ENCODE measurements at places on chromosomes 1 and 21.

DNA sequence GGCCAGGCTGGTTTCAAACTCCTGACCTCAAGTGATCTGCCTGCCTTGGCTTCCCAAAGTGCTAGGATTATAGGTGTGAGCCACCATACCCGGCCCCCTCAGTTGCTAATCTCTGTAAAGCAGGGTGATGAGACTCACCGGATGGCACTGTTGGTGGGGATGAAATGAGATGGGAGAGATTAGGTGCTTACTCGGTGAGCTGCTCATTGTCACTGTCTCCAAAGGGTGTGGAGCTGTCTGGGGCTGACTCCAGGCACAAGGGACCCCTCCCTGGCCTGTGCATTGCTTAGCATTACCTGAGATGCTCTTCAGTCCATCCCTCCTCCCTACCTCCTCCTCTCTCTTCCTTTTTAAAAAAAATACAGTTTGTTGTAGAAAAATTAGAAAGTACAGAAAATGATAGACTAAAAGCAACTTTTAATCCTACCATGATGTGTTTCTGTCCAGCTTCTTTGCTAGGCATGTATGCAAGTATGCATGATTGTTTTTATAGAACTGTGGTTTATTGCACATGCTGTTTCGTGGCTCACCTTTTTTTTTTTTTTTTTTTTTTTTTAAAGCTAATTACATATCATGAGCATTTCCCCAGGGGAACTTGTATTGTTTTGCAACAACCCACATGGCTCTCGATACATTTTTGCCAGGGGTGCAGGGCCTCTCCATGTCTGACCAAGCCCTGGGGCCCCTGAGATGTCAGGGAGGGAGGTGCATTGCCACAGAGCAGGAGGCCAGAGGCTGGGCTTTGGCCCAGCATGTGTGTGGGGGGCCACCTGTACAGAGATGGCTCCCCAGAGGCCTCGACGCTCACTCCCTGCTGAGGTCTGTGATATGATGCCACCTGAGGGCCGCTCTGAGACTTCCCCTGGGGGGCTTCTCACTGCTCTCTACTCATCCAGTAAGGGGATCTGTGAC lies 55.4 kb downstream of the ARHGEF10L start:
- no peak for DNase-seq

GRCh38 chr1:214573386-214574318 lies 22.2 kb upstream of the PTPN14 start:
- DNase-seq, result no peak

- no peak for DNase-seq
Observed at GRCh38 chr1:165040641-165041040, 315.9 kb downstream of the LMX1A start.

GRCh38 chr1:100597784-100598183 lies 59.8 kb downstream of the GPR88 start:
- peak; percentile 18 for DNase-seq

DNA sequence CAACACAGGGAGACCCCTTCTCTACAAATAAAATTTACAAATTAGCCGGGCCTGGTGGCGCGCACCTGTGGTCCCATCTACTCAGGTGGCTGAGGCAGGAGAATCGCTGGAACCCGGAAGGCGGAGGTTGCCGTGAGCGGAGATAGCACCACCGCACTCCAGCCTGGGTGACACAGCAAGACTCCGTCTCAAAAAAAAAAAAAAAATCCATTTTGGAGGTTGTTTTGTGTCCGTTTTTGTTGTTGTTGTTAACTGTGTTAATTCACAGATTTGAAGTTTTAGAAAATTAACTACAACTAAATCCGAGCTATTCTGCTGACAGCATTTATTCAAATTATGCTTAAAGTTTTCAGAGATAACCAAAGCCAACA lies 618 bp downstream of the CLCC1 start:
- DNase-seq, result peak; percentile 8

- peak; percentile 96 for DNase-seq
Observed at GRCh38 chr1:223233410-223234169, 90.5 kb upstream of the TLR5 start.

DNA sequence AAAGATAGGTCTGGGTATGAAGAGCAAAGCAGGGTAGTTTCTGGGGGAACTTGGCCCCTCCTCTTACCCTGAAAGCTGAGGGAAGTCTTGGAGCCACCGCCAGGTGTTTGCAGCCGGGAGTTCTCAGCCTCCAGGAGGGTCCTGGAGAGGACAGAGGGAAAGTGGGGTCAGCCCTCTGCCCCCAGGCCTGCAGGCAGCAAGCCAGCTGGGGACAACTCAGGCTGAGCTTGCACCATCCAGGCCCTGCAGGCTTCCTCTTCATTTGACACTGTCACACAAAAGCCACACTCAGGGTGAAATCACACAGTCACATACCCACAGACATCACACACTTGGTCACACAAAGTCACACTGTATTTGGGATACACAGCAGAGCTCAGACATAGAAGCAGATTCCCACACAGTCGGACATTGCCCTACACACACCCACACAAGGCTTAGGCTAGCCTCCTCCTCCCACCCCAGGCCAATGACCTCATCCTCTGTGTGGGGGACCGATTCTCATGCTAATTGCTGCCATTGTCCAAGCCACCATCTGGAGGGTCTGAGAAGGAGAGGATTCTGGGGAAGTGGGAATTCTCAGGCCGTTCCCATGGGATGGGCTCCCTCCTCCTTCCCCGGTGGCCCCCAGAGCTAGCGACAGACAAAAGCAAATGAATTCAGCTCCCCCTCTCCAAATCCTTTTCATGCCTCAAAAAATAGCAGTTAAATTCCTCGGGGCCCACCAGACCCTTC lies 3.7 kb downstream of the NES start:
- no peak for DNase-seq

GRCh38 chr1:28091043-28091781 lies 2.8 kb upstream of the EYA3 start:
- peak; percentile 77 for DNase-seq

- no peak for DNase-seq
Observed at GRCh38 chr1:244678697-244679096, 25.8 kb downstream of the DESI2 start.

DNA sequence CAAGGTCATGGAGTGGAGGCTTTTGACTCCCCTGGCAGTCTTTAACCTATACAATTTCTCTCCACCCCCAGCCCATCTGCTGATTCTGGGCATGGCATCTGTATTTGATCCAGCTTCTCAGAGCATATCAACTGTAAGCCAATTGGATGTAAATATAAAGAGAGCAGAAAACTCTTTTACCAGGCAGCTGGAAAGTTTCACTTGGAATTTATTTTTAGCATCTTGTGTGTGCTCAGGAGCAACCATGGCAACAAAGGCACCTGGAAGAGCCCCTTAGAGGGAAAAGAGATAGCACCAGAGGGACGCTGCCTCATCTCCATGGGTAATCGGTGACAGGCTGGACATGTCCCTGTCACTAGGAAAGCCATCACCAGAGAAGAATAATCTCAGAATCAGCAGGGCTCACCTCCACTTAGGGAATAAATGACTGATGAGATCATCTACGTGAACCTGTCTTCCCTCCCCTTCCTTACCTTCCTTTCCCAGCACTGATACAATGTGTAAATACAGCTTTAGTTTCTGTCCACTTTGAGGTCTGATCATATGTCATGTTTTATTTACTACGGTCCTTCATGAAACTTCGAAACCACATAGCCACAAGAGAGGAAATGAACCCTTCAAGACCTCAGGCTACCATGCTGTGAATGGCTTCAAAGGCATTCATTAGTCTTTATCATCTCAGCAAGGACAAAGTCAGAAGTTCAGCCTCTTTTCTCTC lies 25.3 kb upstream of the SIPA1L2 start:
- peak; percentile 34 for DNase-seq

- peak; percentile 54 for DNase-seq
Observed at GRCh38 chr1:54310439-54311328, 95.5 kb downstream of the SSBP3 start.

DNA sequence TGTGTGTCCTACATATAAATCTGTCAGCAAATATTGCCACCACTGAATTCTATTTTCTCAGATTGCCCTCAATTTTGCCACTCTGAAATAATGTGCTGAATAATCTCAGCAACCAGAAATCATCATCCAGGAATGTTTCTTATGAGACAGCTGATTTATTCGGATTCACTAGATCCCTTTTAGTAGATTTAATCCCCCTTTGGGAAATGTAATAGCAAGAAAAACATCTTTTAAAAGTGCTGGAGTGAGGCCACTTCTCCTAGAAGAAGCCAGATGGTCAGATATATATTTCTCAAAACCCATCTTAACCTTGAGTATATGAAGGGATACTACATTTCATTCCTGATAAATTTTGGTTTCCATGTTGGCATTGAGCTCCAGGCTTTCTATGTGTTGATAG lies 327.7 kb downstream of the SMYD3 start:
- DNase-seq, result no peak

GRCh38 chr21:36815284-36815683 lies 116.4 kb downstream of the SIM2 start:
- DNase-seq, result no peak

DNA sequence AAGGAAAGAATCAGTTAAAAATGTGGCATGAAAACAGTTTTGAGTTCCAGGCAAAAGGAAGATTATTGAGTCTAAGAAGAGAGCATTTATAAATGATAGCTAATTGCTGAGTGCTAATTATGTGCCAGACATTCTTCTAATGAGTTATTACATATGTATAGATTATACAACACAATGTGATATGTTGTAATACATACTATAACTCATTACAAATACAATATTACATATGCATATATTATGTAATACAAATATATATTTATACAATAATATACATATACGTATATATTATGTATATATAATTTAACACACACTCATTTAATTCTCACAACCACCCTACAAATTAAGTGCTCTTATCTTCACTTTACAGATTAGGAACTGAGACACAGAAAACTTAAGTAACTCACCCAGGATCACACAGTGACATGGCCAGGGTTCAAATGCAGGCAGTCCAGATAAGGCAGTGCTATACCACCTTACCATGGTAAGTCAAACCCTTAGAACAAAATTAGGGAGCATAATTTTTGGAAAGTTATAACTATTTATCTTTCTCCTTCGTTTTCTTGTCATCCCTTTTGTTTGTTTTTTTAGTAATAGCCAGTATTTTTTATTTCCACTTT lies 4.0 kb downstream of the SORT1 start:
- no peak for DNase-seq

DNA sequence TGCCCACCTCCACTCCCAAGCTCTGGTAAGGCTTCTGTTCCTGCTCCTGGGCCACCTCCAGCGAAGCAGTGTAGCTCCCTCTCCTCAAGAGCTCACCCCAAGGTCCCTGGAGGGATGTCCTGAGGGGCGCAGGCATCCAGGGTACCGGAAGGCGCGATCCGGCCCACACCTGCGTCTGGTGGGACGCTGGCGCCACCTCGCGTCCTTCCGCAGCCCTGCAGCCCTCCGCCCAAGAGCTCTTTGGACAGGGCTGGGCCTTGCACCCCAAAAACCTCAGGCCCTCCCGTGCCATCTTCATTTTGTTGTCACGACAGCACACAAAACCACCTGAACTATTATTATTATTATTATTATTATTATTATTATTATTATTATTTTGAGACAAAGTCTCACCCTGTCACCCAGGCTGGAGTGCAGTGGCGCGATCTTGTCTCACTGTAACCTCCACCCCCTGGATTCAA lies 49.2 kb upstream of the PAX7 start:
- DNase-seq, result no peak

- DNase-seq, result peak; percentile 33
Observed at GRCh38 chr1:180301135-180301742, 71.2 kb downstream of the LHX4 start.

DNA sequence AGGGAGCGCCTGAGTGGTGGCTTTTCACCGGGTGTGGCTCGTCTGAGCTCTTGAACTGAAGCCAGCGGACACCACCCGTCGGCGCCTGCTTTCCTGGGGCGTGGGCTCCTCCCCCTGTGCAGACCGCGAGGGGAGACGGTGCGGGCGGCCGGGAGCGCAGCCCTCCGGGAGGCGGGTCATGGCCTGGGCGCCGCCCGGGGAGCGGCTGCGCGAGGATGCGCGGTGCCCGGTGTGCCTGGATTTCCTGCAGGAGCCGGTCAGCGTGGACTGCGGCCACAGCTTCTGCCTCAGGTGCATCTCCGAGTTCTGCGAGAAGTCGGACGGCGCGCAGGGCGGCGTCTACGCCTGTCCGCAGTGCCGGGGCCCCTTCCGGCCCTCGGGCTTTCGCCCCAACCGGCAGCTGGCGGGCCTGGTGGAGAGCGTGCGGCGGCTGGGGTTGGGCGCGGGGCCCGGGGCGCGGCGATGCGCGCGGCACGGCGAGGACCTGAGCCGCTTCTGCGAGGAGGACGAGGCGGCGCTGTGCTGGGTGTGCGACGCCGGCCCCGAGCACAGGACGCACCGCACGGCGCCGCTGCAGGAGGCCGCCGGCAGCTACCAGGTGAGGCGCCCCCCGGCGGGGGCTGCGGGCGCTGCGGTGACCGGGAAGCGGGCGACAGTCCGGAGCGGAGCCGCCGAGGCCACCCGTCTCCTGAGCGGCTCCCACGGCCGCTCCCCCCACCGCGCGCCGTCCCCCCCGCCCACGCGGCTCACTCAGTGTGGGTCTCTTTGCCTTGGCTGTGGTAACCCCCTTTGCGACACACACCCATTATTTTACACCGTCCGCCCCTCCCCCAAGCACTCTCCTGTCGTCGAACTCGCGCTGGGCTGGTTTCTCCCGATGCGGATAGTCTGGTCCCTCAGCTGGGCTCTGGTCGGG lies at the start of gene TRIM58:
TRIM58 (plus strand) TSS at position 119 of the 916 bp plus-strand sequence; CDS start at position 179, 60 bp downstream.
- DNase-seq, result no peak

DNA sequence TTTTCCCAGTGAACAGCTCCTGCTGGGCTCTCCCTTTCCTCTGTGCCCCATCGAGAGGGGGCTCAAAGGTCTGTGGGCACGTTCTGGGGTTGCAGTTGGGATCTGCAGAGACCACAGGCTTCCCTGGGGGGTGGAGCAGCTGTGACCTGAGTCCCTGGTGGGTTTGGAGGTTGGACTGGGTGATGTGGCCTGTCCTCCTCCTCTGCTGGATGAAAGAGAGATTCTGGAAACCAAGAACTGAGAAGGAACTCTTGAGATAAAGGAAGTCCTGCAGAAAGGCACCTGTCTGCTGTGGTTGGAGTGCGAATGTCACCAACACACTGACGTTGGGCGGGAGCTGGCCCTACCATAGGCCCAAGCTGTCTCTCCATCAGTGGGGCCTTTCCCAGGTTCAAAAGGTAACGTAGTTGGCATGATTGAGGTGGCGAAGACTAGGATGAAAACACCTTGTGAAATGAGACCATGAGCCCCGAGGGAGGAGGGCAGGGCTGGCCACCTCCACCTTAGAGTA lies 35.8 kb upstream of the ETV3 start:
- no peak for DNase-seq

- peak; percentile 30 for DNase-seq
Observed at GRCh38 chr1:245946905-245947304, 560.2 kb downstream of the SMYD3 start.

- peak; percentile 13 for DNase-seq
Observed at GRCh38 chr21:18801468-18801867, 397.9 kb upstream of the TMPRSS15 start.
